ENCODE measurements at places on chromosomes 16 and 17.

DNA sequence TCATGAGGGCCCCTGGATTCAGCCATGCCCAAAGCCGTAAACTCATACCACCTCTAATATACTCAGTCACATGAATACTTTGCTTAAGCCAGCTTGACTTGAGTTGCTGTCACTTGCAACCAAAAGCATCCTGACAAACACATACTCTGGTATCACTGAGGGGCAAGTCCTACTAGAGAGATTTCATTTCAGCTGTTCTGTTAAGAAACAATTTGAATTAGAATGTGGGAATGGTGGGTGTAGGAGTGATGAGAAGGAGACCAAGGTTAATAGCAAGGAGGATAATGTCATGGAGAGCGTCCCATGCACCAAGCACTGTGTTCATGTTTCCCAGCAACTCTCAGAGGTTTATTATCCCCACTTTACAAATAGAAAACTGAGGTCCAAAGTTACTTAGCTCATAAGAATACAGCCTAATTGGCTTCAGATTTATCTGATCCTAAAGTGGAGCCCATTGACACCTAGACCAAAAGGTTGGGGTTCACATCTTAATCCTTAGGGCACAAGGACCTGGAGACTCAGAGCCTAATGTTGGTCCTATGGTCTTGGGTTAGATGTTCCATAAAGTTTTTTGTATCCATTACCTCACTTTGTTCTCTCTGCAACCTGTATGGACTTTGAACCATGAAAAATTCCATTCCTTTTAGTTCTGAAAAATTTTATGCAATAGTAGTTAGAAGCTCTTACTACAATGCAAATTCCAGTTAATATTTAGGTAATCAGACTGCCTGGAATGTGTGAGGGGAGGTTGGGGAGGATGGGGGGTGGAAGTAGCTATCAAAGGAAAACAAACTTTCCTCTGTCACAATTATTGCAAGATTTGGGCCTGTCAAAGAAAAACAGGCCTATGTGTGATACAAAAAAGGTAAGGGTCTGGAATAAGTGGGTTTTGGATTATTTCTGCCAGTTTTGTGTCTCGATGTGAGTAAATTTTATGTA is 105.9 kb downstream of the IRX3 start:
- no peak for DNase-seq

DNA sequence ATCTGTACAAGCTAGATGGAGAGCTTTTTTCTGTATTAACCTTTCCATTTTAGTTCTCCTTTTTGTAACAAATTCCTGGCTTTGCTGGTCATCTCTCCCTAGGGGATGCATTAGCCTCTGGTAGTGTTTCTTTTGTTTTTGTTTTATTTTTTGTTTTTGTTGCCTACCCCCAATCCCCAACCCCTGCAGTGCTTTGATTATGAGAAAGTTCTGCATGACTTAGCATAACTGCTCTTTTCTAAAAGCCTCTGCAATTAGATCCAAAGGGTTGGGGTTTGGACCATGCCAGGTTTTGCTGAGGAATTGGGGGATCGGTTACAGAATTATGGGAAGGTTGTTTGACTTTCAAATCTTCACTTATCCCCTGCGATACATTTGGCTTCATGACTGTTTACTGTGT is 98.2 kb downstream of the ADAMTS18 start:
- no peak for DNase-seq

DNA sequence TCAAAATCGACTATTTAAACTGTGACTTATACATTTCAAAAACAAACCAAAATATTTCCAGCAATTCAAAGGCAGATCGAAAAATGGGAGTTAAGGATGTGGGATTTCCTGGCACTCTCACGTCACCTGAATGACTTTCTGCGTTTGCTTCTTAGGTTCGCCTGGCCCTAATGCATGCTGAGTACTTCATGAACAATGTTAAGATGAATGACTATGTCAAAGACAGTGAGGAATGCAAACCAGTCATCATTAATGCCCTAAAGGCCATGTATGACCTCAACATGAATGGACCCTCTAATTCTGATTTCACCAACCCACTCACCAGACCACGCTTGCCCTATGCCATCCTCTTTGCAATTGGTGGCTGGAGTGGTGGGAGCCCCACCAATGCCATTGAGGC is 7.3 kb downstream of the KLHL10 start:
- DNase-seq = peak; percentile 55

- DNase-seq = no peak
Measured at GRCh38 chr17:15917021-15917437, 27.9 kb upstream of the ADORA2B start.

DNA sequence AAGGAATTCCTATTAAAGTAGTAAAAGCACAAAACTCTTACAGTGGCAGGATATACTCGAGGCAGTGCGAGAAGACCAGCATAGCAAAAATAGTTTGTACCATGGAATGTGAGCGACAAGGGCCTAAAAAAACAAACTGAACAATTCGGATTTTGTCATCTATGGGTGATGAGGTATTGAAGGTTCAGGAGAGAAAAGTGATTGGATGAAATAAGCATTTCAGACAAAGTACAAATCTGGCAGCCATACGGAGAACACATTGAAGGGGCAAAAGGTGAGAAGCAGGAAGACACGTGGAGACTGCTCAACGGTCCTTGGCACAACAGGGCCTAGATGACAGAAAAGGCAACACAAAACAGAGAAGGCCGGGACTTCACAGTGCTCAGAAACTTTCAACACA is 22.5 kb downstream of the MYH10 start:
- DNase-seq = peak; percentile 39

GRCh38 chr16:19722981-19723380 is 4.9 kb downstream of the IQCK start:
- no peak for DNase-seq

GRCh38 chr16:89811321-89811720 is 5.1 kb downstream of the FANCA start:
- no peak for DNase-seq

GRCh38 chr17:8420041-8420934 is 15.4 kb upstream of the NDEL1 start:
- peak; percentile 34 for DNase-seq

GRCh38 chr17:72254808-72255449 is 134.1 kb downstream of the SOX9 start:
- DNase-seq = peak; percentile 40

GRCh38 chr17:75249564-75249963 is 11.8 kb downstream of the GGA3 start:
- DNase-seq = no peak

GRCh38 chr16:25107466-25107792 is 4.1 kb upstream of the LCMT1 start:
- no peak for DNase-seq

DNA sequence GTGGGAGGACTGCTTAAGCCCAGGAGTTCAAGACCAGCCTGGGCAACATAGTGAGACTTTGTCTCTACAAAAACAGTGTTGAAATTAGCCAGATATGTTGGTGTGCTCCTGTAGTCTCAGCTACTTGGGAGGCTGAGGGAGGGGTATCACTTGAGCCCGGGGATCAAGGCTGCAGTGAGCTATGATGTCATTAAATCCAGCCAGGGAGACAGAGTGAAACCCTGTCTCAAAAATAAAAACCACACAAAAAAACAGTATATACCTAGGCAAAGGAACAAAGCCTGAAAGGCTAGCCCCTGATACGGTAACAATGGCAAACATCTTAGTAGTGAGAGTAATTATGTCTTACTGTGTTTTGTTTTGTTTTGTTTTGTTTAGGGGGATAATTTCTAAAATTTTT is 38.0 kb downstream of the TOM1L2 start:
- no peak for DNase-seq

DNA sequence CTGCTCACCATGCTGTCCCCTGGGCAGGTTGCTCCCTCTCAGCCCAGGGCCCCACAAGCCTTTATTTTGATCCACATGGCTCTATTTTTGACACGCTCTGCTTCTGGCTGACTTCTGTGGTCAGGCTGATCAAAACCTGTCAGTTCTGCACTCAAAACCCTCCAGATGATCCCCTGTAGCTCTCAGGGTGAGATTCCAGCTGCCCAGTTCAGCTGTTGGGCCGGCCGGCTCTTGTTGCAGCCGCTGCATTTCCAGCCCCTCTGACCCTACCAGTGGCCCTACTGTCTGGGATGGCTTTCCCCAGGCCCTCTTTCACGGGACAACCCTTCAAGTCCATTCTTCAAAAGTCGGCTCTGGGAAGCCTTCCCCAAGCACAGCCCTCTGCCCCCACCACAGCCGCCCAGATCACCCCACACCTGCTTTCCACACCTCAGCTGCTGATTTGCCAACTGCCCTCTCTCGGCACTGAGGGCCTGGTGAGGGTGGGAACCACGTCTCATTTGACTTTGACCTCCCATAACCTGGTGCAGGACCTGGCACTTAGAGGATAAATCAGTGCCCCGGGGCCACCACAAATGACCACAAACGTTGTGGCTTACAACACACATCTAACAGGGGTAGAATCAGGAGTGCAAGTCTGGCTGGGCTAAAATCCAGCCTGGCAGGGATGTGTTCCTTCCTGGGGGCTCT is 16.3 kb upstream of the CACNG4 start:
- no peak for DNase-seq

DNA sequence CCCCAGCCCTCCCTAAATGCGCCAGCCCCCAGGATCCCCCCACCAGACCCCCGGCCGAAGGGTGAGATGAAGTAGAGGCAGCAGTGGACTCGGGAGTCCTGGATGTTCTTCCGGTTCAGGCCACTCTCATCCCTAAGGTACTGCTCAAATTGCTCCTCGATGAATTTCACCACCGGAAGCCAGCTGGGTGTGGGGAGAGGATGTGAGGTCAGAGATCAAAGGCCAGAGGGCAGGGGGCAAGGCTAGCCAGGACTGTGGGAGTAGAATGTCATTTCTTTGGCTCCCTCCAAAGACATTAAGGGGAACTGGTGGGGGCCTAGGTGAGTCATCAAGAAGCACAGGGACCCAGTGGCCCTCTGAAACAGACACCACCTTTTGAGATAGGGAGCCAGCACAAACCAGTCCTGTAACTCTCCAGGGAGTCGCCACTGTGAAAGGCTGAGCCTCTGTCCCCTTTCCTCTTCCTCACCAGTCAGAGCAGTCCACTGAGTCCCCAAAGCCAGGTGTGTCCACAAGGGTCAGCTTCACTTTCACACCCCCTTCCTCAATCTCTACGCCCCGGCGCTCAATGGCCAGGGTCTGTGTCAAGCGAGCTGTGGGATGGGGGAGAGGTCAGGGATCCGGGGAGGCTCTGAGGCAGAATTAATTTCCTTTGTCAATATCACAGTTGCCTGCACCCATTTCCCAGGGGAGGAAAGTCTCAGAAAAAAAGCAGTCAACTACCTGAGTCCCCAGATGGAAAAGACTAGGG is 895 bp downstream of the SEPTIN1 start:
- no peak for DNase-seq

DNA sequence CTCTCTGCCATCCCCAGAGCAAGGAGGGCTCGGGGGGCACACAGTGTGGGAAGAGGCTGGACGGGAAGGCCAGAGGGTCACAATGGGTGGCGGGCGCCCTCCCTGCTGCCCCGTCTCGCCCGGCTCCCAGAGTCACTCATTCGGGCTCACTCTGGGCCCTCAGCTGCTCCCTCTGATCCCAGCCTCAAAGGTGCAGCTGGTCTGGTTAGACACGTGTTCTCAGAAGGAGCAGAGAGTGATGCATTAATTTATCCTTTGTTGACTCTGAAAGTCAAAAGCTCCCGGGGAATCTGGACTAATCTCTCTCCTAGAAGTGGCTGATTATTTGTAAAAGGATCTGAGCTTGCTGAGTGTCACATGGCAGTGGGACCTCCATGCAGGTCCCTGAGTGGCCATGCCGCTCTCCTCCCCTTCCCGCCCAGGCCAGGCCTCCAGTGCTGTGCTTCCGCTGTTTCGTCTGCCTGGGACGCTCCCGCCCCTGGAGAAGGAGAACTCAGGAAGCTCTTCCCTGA is 87.5 kb downstream of the SEC14L1 start:
- no peak for DNase-seq

- no peak for DNase-seq
Measured at GRCh38 chr17:38791162-38791561, 8.2 kb downstream of the PIP4K2B start.

DNA sequence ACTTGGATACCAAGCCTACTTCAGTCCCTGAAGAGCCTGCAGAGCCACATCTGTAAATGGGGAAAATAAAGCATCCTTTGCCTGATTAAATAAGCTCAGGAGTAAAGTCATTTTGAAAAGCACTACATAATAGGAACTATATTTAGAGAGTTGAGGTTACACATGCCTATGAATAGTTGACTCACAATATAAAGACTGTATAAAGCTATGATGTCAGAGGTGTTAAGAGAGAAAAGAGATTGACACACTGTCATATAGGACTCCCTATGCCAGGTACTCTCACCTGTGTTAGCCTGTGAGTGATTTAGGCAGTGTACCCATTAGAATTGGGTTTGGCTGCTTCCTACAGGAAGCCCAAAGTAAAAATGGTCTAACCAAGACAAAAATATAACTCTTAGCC is 87.7 kb upstream of the CRHR1 start:
- DNase-seq = no peak

- DNase-seq = peak; percentile 92
Measured at GRCh38 chr17:38967290-38967738, at the start of gene FBXO47. Gene FBXO47 (minus strand): TSS chr17:38967403. CDS start chr17:38963025, 4,378 bp downstream.

GRCh38 chr17:1029922-1030644 is 33.2 kb downstream of the TIMM22 start:
- DNase-seq = no peak

GRCh38 chr17:61393550-61393903 is 6.1 kb upstream of the TBX2 start:
- DNase-seq = no peak

GRCh38 chr16:55655897-55656681 is at the start of gene SLC6A2:
Gene SLC6A2 (plus strand): TSS chr16:55655988. CDS start chr16:55656695, 707 bp downstream.
- no peak for DNase-seq

DNA sequence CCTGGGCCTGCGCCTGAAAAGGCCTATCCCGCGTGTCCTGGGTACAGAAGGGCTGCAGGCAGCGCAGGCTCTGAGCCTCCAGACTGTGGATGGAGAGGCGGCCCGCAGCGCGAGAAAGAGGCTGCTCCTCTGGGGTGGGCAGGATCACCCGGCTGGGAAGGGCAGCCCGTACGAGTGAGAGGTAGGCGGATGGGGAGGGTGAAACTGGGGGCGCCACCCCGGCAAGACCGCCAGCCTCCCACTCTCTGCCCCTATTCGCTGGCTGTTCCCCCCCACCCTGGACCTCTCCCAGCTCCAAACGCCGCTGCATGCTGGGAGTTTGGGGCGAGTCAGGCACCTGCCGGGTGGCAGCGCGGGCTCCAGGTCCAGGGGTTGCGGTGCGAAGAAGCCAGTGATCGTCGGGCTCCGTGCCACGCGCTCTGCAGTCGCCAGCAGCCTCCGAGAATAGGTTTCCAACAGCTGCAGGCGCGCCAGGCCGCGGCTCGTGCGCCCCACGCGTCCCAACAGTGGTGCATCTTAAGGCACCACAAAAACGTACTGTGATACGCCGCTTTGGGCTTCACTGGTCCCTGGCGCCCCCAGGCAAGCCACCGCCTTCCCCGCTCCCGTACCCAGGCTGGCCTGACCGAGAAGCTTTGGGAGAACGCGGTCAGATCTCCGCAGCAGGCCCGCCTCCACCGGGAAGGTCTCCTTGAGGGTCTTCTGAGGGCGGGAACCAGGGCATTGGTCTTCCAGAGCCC is 1.1 kb downstream of the NOXO1 start:
- DNase-seq = no peak

Measured in EL (cell line).